Mesothelial cell of epicardium (in vitro differentiated cells): ENCODE measurements at places on chromosomes 4 and X. TPM values are rescaled to one million over a fixed set of nuclear protein-coding genes. Genes with fewer than 3 reads are reported as not detected.

Gene FGF16
- total RNA-seq, result not detected in 3 replicates

Gene DMD
- 76.4 to 96.0 TPM (median 79.4 TPM) in 3 replicates for total RNA-seq

Gene PRICKLE3
- 11.9 to 13.5 TPM (median 13.4 TPM) in 3 replicates for total RNA-seq

Gene FHDC1
- 4.2 to 4.6 TPM (median 4.3 TPM) in 3 replicates for total RNA-seq

DNA sequence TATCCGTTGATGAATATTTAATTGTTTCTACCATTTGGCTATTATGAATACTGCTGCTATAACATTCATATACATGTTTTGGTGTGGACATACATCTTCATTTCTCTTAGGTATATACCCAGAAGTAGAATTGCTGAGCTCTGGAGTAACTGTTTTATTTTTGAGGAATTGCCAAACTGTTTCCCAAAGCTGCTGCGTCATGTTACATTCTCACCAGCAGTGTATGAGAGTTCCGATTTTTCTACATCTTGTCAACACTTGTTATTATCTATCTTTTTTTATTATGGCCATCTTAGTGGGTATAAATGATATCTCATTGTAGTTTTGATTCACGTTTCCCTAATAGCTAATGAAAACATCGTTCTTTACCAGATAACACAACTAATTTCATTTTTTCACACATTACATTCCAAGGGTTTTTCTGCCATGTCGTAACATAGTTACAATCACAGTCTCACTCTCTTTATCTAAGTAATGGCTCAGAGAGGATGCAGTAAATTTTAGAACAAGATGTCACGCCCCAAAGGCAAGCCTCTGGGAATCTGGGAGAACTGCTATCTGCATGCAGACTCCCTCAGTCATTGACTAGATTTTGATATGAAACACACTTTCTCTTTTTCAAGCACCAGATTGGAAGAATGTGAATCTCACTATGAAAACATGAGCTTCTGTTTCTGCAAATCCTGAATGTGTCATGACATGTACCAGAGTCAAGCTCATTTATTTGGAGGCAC is 10.3 kb downstream of the ARHGAP6 start:
- no peak for DNase-seq
- no peaks in the 10 kb centered on the region for H3K4me1 ChIP-seq
- no peak overlapping the region for H3K4me3 ChIP-seq
- no peaks in the 10 kb centered on the region for H3K36me3 ChIP-seq

- H3K27me3 ChIP-seq, result no peaks in the 10 kb centered on the region
- no peaks in the 10 kb centered on the region for H3K4me1 ChIP-seq
- peaks cover 25% of the 10 kb centered on the region for H3K36me3 ChIP-seq
- no peak for DNase-seq
- H3K4me3 ChIP-seq, result no peak overlapping the region
Observed at GRCh38 chr4:169675825-169676224, 55.4 kb downstream of the CLCN3 start.

DNA sequence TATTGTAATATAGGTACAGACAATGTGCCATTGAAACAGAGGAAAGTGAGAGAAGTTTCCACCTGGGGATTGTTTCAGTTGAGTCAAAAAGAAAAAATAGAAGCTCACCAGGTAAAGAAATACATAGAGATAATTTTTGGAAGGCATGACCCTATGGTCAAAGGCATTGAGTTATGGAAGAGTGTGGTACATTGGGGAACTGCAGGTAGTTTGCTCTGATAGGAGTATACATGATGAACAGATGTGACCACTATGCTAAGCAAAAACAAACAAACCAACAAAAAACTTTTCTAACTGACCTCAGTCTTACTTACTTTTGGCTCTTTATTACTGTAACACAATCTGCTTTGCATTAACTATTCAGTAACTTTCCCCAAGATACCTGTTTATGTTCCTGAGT is 85.9 kb downstream of the UGT8 start:
- H3K27me3 ChIP-seq, result peaks cover 3% of the 10 kb centered on the region
- no peak overlapping the region for H3K27ac ChIP-seq
- H3K36me3 ChIP-seq, result no peaks in the 10 kb centered on the region
- no peak overlapping the region for H3K4me3 ChIP-seq
- DNase-seq, result no peak

GRCh38 chrX:119071381-119071780 is 1.4 kb upstream of the CT47C1 start:
- H3K27me3 ChIP-seq, result no peaks in the 10 kb centered on the region
- H3K4me1 ChIP-seq, result no peaks in the 10 kb centered on the region
- H3K36me3 ChIP-seq, result no peaks in the 10 kb centered on the region
- no peak for DNase-seq

DNA sequence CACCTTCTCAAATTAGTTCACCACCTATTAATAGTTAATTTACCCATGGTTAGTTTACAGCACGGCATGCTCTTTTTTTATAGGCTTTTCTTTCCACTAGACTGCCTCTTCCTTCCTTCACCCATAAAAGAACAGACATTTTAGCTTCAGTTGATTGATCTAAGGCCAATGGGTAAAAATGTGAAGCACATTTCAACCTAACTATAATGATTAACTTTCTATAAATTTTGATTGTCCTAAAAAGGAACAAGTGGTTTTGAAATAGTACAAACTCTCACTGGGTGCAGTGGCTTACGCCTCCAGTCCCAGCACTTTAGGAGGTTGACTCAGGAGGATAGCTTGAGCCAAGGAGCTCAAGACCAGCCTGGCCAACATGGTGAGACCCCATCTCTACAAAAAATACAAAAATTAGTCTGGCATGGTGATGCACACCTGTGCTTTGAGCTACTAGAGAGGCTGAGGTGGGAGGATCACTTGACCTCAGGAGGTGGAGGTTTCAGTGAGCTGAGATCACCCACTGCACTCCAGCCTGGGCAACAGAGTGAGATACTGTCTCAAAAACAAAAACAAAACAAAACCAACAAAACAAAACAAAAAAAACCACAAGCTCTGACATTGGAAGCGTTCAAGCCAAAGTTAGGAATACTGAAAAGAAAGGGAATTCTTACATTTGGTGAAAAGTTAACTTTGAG is 89.9 kb upstream of the FAT1 start:
- no peaks in the 10 kb centered on the region for H3K27me3 ChIP-seq
- H3K4me1 ChIP-seq, result peaks cover 4% of the 10 kb centered on the region
- H3K36me3 ChIP-seq, result no peaks in the 10 kb centered on the region
- H3K4me3 ChIP-seq, result no peak overlapping the region

DNA sequence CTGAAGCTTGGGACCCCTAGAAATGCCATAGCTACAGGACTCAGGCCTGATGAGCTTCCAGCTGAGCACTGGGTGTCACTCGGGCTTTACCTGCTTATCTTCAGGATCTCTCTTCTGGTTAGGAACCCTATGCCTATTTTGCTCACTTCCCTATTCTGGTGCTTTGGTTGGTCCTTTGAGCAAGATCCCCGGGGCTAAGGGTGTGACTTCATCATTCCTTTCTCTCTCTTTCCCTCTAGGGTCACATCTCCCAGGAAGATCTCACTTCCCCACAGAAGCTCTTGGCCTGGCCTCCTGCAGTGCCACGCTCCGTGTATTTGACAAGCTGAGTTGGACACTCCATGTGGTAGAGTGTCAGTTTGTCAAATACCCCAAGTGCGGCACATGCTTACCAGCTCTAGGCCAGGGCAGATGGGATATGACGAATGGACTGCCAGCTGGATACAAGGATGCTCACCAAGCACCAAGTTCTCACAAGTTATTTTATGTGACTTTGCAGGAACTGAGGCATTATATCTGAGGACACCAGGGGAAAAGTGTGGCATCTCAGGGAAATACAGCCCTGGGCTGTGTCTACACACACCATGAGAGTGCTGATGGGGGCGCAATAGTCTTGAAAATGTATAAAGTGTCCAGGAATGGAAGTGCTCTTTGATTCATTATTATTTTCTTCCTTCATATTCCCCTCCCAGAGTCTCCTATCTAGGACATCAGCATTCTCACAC is 21.1 kb downstream of the VSIG4 start:
- no peak for DNase-seq
- no peak overlapping the region for H3K27ac ChIP-seq
- no peaks in the 10 kb centered on the region for H3K36me3 ChIP-seq
- no peak overlapping the region for H3K4me3 ChIP-seq
- H3K27me3 ChIP-seq, result no peaks in the 10 kb centered on the region
- H3K4me1 ChIP-seq, result peaks cover 4% of the 10 kb centered on the region

DNA sequence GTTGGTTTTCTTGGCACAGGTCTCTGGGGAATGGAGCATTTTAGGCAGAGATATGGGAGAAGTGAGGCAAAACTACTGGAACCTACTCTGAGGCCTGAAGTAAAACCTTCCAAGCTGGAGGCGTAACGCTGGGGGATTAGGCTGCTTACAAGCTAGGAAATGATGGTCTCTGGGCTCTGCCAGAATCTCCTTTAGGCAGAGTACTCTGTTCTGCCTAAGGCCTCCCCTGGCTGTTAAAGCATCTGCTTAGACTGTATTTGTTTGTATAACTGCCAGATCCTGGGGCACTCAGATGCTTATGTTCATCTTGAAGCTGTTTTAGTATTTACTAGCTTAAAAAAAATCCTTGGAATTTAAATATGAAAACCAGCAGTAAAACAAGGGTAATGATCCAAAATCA is 822.2 kb downstream of the RPA4 start:
- H3K4me3 ChIP-seq, result no peak overlapping the region
- H3K4me1 ChIP-seq, result no peaks in the 10 kb centered on the region
- DNase-seq, result no peak
- no peaks in the 10 kb centered on the region for H3K27me3 ChIP-seq
- H3K36me3 ChIP-seq, result no peaks in the 10 kb centered on the region
